Subcutaneous preadipocyte (primary cell): ENCODE measurements at places on chromosomes 7 and 10. TPM values are rescaled to one million over a fixed set of nuclear protein-coding genes. Genes with fewer than 3 reads are reported as not detected.

GOLGA7B gene
- total RNA-seq, result under 0.01 TPM in 2 replicates

BEND7 gene
- 1.4 and 1.5 TPM in 2 replicates for total RNA-seq

AIFM2 gene
- 6.1 and 7.7 TPM in 2 replicates for total RNA-seq

MYL7 gene
- total RNA-seq, result 0.73 TPM in 1 of 2 replicates, not detected in the other

CPVL gene
- 0.98 and 2.6 TPM in 2 replicates for total RNA-seq

CDHR1 gene
- total RNA-seq, result 0.20 TPM in 1 of 2 replicates, not detected in the other

CYP3A4 gene
- not detected in 2 replicates for total RNA-seq

SLC26A3 gene
- total RNA-seq, result not detected in 2 replicates

MBL2 gene
- total RNA-seq, result not detected in 2 replicates

SLC18A3 gene
- total RNA-seq, result not detected in 2 replicates

GPR26 gene
- not detected in 2 replicates for total RNA-seq

DLD gene
- 46.5 and 50.0 TPM in 2 replicates for total RNA-seq

FAM25G gene
- not detected in 2 replicates for total RNA-seq

PTPRZ1 gene
- 0.20 TPM in 1 of 2 replicates, not detected in the other for total RNA-seq

TRIM56 gene
- total RNA-seq, result 6.2 and 12.3 TPM in 2 replicates

CALML3 gene
- total RNA-seq, result not detected in 2 replicates

SLC26A4 gene
- 0.37 and 0.39 TPM in 2 replicates for total RNA-seq

TMEM270 gene
- total RNA-seq, result not detected in 2 replicates

KCNH2 gene
- not detected in 2 replicates for total RNA-seq

ST8SIA6 gene
- total RNA-seq, result not detected in 2 replicates

SRPK2 gene
- 45.6 and 49.7 TPM in 2 replicates for total RNA-seq

ANKRD61 gene
- not detected in 2 replicates for total RNA-seq

THSD7A gene
- under 0.01 TPM in 2 replicates for total RNA-seq

SLC39A12 gene
- total RNA-seq, result not detected in 2 replicates

CD36 gene
- total RNA-seq, result 35.6 and 84.1 TPM in 2 replicates

TMEM140 gene
- 3.9 and 7.7 TPM in 2 replicates for total RNA-seq

SMKR1 gene
- total RNA-seq, result 0.59 TPM in 1 of 2 replicates, not detected in the other

OR9A4 gene
- not detected in 2 replicates for total RNA-seq

C7orf33 gene
- not detected in 2 replicates for total RNA-seq

NUTM2A gene
- total RNA-seq, result 0.20 and 0.37 TPM in 2 replicates

LIPM gene
- not detected in 2 replicates for total RNA-seq

FAM24B gene
- 4.1 and 4.4 TPM in 2 replicates for total RNA-seq

CPN1 gene
- not detected in 2 replicates for total RNA-seq

NRP1 gene
- 267 and 402 TPM in 2 replicates for total RNA-seq

NPC1L1 gene
- total RNA-seq, result under 0.01 TPM in 1 of 2 replicates, not detected in the other

ACSM6 gene
- total RNA-seq, result not detected in 2 replicates

MMP21 gene
- total RNA-seq, result 0.20 TPM in 1 of 2 replicates, not detected in the other

NPSR1 gene
- not detected in 2 replicates for total RNA-seq

CACNA2D1 gene
- 45.9 and 48.5 TPM in 2 replicates for total RNA-seq

A1CF gene
- total RNA-seq, result not detected in 2 replicates

EVX1 gene
- not detected in 2 replicates for total RNA-seq

ARID5B gene
- total RNA-seq, result 39.7 and 47.0 TPM in 2 replicates

SEMA3D gene
- total RNA-seq, result 0.37 and 0.98 TPM in 2 replicates

TFR2 gene
- total RNA-seq, result under 0.01 and 0.20 TPM in 2 replicates

FAM25A gene
- total RNA-seq, result not detected in 2 replicates

SPAM1 gene
- not detected in 2 replicates for total RNA-seq

OR2A5 gene
- not detected in 2 replicates for total RNA-seq

APBB1IP gene
- 2.9 and 12.9 TPM in 2 replicates for total RNA-seq

MLXIPL gene
- total RNA-seq, result 0.39 and 1.5 TPM in 2 replicates

FIS1 gene
- total RNA-seq, result 86.8 and 174 TPM in 2 replicates
